ENCODE measurements at places on chromosomes 7 and 10. TPM values are rescaled to one million over a fixed set of nuclear protein-coding genes. Genes with fewer than 3 reads are reported as not detected.

The HK1 gene
- total RNA-seq: 142 TPM

The ZNF487 gene
- total RNA-seq: 6.1 TPM

The LLCFC1 gene
- total RNA-seq: not detected

The RADIL gene
- total RNA-seq: 0.05 TPM

The CHAT gene
- not detected for total RNA-seq

The GNAT3 gene
- total RNA-seq: not detected

The COL1A2 gene
- not detected for total RNA-seq

The PTPRE gene
- 30.6 TPM for total RNA-seq

The GPR85 gene
- not detected for total RNA-seq

The FERD3L gene
- total RNA-seq: not detected

The FAM20C gene
- total RNA-seq: 0.13 TPM

DNA sequence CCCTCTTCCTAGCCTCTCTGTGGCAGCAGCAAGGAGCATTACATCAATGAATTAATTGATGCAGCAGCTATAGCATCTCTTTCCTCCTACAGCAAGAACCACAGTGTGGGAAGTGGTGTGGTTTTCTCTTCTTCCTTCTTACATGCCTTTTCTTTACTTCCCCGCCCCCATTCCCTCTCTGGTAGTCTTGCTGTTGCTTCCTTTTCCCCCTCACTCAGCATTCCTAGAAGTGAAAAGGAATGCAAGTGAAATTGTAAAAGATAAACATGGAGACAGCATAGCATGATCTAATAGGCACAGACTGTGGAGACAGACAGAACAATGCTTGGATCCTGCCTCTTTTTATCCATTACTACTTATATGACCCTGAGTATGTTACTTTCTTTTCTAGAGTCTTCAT lies 370.5 kb upstream of the BMPER start:
- DNase-seq: no peak

DNA sequence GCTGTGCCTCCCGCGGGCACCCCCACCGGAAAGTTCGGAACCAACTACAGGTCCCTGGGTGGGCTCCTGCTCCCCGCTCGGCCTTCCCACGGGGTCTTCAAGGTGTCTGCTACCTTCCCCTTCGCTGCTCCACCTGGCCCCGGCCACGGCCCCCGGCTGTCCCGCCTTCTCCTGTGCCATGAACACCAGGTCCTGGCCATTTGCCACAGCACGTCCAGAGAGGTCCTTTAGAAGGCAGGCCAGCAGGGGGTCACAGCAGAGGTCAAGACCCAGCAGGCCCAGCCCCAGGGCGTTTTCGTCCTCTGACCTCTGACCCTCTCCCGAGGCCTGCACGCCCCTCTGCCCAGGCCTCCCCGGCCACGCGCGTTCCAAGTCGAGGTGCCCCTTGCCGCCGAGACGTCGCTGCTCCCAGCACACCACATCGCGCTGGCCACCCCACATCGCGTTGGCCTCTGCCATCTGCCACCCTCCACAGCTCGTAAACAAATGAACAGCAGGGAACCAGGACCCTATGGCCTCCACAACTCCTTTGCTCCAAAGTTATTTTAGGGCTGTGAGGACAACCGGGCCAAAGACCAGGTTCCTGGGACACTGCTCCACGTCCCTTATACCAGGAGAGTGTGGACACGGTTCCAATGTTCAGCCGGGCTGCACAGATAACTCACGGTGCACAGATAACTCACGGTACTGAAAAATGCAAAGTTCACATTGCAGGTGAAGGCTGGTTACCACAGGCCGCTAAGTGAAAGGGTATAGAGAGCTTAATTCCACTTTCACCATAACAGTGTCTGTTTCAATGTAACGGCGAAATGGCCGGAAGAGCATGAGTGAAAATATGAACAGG lies 74.3 kb downstream of the CFAP46 start:
- DNase-seq: no peak

- DNase-seq: no peak
Observed at GRCh38 chr10:83925133-83925532, 214.2 kb upstream of the GHITM start.

DNA sequence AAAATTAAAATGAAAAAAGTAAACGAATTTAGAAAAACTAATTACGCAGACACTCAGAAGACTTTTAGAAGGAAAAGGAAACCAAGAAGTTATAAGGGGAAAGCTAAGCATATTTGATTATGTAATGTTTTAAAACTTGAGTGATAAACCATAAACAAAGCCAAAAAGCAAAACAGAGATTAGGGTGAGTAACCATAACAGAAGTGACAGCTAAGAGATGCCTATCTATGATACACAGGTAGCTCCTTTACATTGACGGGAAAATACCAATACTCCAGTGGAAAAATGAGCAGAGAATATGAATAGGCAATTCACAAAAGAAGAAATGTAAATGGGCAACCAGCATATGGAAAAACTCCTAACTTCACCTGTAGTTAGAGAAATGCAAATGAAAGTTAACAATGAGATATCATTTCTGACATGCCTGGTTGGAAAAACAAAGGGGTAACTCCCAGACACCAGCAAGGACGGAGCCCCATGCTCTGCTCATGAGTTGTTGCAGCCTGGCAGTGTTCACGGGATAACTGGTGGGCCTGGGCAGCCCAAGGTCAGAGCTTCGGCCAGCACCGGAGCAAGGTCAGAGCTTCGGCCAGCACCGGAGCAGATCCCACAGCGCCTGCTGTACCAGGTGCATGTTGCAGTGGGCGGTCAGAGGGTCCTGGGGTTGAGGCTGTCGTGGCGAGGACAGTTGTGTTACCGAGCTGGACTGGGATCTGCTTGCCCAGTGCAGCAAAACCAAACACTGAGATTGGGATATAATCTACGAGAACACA lies 58.9 kb downstream of the ALOX5 start:
- no peak for DNase-seq

DNA sequence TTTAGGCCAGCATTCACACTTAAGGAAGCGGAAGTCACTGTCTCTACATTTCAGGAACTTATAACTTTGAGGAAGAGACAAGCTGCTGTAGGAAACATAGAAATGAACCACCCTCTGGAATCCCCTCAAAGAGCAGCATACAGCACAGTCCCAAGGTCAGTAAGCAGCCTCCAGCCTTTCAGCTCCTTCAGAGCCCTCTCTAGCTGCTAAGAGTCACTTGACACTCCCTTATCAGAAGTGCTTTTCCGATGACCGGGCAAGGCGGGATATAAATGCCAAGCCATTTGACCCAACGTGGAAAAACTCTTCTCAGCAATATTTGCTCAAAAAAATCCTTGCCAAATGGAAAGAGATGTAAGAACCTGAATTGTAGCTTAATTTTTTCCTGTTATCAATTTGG lies 1284.3 kb downstream of the XPNPEP1 start:
- DNase-seq: no peak

DNA sequence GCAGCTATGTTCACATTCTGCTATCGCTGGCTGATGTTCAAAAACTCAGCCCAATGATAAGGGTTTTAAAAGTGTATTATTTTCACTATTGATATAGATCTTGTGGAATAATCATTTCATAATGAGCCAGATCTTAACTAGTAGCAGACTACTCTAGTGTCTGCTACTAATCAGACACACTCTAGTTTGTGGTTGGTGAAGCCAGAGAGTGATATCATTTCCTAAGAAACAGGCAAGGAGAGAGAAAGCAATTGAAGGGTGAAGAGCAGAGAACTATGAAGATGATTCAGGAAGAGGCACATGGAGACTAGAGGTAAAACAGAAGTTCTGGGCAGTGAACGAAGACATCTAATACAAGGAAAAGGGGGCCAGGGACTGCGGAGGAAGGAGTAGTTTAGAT lies 58.2 kb upstream of the BET1 start:
- DNase-seq: no peak

DNA sequence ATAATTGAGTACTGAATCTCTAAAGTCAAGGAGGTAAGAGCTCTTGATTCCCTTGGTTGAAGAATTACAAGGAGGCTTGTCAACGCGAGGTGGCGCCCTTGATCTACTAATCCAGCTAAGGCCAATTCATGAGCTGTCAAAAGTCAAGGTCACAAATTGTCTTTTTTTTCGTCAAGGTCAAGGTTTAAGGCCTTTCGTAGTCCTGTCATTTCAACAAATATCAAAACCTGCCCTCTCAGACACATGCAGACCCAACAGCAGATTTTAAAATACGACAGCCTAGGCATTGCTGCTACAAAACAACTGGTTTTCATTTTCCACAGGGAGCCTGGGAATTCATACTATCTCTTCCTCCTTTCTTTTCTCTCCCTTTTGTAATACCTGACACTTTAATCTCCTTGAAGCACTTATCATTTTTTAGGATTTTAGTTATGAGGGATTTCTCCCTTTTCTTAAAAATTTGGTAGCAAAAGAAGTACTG lies 3.6 kb downstream of the HOXA13 start:
- peak; percentile 81 for DNase-seq

DNA sequence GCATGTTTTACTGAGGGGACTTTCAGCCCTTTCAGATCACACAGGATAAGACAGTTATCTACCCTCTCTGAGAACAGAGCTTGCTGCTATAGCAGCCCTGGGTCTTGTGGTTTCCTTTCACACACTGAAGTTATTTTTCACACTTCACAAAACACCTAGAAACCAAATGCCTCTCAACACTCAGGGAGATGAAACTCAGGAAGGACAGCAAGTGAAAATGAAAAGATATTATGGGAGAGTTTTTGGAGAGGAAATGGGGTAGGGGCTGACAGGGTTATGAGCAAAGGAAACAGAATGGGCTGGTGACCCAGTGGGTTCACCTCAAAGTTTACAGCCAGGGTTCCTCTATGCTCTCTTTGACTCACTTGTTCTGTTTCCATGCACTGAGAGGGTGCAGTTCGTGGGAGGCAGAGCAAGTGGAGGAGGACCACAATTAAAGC lies 17.0 kb upstream of the GIMAP2 start:
- DNase-seq: peak; percentile 75

DNA sequence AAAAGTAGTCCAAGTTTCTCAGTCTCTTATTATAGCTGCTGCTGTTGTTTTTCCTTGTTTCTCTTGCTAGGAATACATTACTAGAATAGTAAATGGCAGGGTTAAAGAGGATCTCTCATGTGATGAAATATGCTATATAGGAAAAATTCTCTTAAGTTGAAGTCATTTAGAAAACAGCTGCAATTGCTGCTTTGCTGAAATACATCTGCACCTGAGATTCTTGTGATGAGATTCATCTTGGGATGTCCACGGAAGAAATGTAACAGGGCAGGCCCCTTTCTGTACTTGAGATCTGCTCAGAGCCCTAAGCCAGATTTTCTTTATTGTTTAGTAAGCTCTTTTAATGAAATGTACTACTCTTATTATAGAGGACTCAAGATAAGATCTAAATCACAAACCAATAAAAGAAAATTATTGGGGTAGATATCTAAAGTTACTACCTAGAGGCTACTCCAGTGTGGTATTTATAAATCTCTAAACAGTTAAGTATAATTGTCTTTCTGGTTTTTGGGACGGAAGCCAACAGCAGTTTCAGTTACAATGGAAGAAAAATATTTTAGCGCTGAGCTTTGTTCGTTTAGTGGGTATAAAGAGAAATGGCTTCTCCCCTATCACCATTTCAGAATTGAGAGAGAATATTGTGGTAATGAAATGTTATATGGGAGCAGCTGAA lies 701.5 kb downstream of the KCNMA1 start:
- DNase-seq: no peak

DNA sequence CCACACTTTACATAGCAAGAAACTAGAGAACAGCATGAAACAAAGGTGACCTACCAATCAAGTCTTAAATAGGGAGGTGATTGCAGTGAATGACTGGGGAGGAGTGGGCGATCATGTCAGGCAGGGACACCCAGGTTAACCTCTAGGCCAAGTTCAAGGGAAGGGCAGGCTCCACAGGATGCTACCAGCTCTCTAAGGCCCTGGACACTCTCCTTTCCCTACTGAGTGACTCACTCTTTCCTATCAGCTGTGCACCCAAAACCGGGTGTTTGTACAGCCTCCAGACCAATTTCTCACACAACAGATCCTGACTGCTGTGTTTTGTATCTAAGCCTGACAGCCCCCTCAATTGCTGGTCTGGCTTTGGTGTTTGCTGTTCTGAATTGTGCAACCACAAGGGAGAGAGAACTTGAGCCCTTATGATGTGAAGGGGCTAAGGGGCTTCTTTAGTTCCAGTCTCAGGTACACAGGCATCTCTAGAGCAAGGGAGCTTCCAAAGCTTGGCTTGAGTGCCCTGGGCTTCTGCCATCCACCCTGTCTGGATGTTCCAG lies 107.8 kb downstream of the TBXAS1 start:
- no peak for DNase-seq

- no peak for DNase-seq
Observed at GRCh38 chr7:27154901-27155815, 1.3 kb downstream of the HOXA7 start.

GRCh38 chr10:43801626-43802025 lies 152.9 kb upstream of the ZNF32 start:
- no peak for DNase-seq

DNA sequence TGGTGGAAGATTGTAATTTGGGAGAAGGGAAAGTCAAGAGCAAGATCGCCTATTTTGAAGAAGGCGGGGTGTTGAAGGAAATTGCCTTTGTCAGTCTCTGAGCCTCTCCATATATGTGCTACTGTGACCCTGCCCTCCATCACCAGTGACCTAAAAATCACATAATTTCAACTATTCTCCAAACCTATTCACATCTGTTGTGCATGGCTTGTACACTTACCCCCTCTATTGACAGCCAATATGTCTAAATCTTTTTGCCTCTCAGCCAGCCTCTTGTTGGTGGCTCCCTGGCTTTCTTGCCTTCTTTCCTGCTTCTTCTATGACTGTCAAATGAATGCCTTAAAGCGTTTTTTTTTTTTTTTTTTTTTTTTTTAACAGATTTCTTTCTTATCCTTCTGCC lies 295.6 kb downstream of the AUTS2 start:
- no peak for DNase-seq

GRCh38 chr10:107589081-107589480 lies 424.6 kb upstream of the SORCS1 start:
- DNase-seq: no peak

- DNase-seq: no peak
Observed at GRCh38 chr10:81248886-81249285, 626.1 kb upstream of the NRG3 start.

- no peak for DNase-seq
Observed at GRCh38 chr10:116069856-116070255, 203.2 kb downstream of the GFRA1 start.

DNA sequence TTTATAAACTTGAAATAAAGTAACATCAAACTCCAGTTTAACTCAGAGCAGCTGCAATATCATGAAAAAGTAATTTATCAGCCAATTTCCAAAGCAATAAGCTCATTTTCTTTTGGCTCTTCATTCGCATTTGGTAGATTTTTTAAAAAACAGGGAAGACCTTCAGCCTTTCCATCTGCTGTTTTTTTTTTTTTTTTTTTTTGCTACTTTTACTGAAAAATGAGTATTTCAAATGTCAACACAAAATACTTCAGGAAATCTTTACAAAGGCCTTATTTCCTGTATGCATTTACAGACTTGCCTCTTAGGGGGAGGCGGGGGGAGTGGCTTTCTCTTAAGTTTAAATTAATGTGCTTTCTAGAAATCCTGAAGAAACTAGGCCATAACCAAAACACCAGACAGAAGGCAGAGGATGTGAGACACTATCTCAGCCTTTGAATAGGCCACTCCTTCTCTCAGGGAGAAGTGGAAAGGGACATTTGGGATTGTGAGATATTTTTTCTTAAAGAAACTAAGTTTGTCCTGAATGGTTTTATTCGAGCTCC lies 91.8 kb downstream of the COL28A1 start:
- no peak for DNase-seq

- DNase-seq: no peak
Observed at GRCh38 chr10:61655335-61655851, 7.3 kb upstream of the CABCOCO1 start.

- no peak for DNase-seq
Observed at GRCh38 chr7:150738092-150738491, 874 bp downstream of the GIMAP5 start.
